ENCODE measurements at places on chromosomes 5 and 9.

GRCh38 chr5:59401637-59402036 lies 491.9 kb downstream of the PDE4D start:
- no peak for DNase-seq

DNA sequence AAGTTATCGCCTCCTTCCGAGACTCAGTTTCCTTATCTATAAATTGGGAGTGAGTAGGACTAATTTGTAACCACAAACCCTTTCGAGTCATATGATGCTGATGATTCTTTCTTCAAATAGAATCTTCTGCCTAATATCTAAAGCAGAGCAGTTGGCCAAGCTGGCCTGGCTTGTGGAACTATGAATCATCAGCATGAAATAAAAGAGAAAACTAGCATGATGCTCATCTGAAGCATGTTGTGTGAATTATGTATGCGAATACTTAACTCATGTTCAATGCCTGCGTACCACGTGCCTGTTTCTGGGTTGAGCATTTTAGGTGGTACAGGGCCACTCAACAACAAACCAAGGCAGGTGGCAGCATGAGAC lies 15.0 kb upstream of the ORM1 start:
- no peak for DNase-seq

DNA sequence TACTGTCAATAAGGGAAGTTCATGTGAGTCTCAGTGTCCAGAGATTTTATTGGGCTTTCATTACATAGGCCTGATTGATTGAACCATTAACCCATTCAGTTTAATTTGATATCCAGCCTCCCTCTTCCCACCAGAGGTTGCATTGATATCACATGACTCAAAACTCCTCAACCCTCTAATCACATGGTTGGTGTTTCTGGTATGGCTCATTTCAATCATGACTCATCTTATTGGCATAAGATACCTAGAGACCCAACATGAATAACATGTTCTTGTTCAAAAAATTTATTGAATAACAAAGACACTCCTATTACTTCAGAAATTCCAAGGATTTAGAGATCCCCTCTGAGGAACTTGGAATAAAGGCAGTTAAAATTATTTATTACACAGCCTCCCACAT lies 982.2 kb downstream of the TLE1 start:
- no peak for DNase-seq

- no peak for DNase-seq
These were observed 51.3 kb downstream of the TMEM167A start for GRCh38 chr5:83025690-83026478.

DNA sequence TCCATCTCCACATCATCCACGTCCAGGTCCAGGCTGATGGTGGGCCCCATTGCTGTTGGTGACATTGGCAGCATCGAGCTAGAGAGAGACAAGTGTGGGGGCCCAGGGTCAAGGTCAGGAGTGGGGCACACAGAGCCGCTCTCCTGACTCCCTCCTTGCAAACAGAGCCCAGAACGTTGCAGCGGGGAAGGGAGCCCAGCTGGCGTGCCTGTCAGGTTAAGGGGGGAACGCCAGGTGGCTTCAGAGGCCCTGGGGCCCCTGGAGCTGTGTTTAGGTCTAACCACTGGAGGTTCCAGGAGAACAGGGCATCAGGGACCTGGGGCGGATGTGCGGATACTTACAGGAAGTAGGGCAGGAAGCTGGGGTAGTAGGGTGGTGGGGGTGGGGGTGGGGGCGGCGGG lies 7.5 kb downstream of the RNF44 start:
- peak; percentile 52 for DNase-seq

- no peak for DNase-seq
These were observed 143.7 kb upstream of the SLC30A5 start for GRCh38 chr5:68950125-68950524.

GRCh38 chr9:101601904-101602765 lies 7.4 kb upstream of the PPP3R2 start:
- no peak for DNase-seq

DNA sequence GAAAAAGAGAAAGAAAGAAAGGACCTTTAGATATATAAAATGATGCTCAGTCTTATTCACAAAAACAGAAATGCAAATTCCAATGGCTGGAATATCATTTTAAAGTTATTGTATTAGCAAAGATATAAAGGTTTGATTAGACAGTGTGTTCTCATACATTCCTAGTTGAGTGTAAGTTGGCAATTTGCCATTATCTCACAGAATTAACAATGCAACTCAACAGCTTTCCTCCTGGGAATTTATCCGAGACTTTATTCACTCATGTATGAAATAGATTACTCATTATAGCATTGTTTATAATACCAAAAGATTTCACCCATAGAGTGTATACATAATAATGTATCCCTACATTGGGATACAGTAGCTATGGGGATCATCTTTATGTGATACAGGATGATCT lies 27.1 kb upstream of the MLLT3 start:
- DNase-seq = no peak

- DNase-seq = no peak
These were observed 838.3 kb downstream of the TLE4 start for GRCh38 chr9:80410106-80410505.

DNA sequence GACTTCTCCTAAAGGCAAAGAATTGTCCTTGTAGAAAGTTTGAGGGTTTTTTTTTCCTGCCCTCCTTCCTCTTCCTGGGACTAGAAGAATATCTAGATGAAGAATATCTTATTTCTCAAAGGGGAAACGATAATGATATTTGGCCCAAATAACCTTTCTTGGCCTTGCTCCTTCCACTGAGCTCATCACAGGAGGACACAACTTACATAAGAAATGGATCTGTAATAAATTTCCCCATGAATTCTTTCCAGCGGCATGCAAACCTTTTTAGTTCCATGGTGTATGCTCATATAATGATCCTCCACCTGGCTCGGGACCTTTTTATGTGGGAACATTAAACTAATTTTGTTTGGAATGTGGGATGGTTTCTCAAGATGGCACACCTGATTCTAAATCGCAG lies 304.4 kb downstream of the DMRT2 start:
- no peak for DNase-seq

GRCh38 chr5:78886341-78887230 lies 98.5 kb downstream of the ARSB start:
- no peak for DNase-seq

GRCh38 chr5:130708754-130709153 lies 456.3 kb downstream of the HINT1 start:
- no peak for DNase-seq

DNA sequence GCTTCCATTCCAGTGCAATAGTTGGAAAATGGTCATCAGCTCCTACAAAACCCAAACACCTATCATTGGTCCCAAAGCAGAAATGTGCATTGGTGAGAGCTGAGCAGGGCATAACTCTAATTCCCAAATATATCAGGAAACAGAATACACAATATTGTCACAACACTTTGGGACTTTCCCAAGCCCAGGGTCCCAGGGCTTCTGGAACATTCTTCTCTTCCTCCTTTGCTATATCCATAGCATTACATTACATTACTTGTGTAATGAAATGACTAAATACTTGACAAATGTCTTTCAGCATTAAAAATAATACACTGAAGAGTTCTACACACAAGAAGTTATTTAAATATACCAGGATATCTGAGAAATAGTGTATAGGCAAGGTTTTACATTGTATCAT lies 45.6 kb downstream of the LIX1 start:
- no peak for DNase-seq

DNA sequence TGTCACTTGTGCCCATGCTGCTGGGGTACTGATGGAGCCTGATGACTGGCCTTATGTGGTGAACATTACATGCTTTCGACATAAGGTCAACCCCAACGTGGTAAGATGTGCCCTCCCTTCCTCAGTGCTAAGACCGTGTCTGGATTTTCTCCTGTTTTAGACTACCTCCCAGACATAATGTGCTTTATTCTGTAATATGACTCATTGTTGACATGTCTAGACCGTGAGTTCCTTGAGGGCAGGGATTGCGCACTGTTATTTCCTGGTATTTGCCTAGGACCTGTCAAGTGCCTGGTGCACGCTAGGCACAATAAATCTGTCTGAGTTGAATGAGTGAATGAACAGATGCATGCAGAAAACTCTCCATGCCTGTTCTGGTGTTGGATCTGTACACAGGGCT lies 346.0 kb downstream of the KDM4C start:
- no peak for DNase-seq

DNA sequence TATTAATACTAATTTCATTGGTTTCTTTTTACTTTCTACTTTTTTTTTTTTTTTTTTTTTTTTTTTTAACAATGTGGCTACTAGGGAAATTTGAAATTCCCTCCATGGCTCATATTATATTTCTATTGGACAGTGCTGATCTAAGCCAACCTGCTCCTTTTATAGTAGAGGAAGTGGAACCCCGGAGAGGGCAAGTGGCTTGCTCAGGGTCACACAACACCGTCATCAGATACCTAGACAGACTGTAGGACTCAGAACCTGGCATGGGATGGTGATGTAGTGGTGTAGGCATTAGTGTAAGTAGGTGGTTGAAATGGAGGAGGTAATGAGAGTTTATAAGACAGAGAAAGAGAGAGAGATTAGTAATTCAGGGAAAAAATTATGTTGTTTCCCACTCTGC lies 10.8 kb downstream of the ZNF618 start:
- DNase-seq = no peak

DNA sequence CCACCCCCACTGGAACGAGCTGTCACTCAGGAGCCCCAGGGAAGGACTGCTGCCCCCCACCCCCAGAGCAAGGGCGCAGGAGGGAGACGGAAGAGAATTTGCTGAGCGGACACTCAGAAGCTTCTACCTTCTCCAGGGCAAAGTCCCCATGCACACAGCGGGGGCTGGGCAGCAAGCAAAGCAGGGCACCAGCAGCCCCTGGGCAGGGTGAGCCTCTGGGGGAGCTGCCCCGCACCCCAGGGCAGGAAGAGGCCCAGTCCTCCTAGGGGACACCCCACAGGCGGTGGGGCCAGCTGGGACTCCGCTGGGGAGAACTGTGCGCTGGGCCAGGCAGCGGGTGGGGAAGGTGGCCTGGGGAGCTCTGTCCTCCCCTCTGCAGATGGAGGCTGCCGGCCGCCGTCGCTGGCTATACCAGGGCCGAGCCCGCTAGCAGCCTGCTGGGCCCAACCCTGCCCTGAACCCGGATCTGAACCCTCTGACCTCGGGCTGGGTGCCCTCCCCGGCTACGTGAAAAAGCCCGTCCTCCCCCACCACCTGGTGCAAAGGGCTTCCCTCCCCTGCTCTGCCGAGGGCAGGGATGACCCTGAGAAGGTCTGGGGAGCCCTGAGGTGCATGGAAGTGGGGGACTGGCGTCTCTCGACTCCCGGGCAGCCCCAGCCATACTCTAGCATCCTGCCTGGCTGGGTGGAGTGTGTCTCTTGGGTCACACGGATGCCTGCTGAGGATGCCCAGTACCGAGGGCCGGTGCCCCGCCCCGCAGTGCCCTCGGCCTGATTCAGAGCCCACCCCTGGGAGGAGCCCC lies 597 bp upstream of the SLC34A3 start:
- DNase-seq = no peak

DNA sequence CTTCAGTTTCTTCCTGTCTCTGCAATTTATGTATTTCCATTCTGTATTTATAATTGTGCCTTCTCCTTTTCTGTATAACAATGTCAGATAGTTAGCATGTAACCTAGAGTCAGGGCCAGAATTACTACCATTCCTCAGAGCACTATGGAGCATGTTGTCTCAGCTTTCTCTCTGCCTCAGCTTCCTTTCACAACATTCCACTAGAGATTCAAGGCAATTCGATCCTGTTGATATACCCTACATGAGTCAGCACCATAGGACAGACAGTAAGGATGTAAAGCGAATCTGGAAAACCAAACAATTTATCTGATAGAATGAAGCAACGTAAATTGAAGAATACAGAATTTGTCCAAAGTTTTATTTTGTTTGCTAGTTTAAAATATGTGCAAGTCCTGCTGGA lies 728.3 kb upstream of the SEMA6A start:
- DNase-seq = no peak

- no peak for DNase-seq
These were observed 29.7 kb upstream of the FAM169A start for GRCh38 chr5:74895906-74896305.

GRCh38 chr5:962386-962785 lies 46.2 kb upstream of the NKD2 start:
- DNase-seq = no peak

- peak; percentile 45 for DNase-seq
These were observed 715 bp downstream of the RC3H2 start for GRCh38 chr9:122904466-122904822.

DNA sequence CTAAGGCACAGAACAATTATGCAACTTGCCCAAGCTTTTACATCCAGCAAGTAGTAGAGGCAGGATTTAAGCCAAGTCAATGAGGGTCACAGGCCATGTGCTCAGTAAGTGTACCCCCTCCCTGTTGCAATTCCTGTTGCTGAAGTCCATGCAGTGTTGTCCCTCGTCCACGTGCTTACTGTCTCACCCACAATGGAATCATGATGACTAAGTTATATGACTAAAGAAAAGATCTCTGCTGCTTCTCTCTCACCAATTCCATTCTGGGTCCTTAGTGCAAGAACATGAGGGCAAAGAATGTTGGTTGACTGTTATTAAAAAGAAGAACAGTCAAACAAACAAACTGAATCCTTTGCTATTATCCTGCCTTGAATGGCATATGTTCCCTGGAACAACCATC lies 233.6 kb upstream of the SLC24A2 start:
- DNase-seq = no peak

GRCh38 chr5:93305984-93306383 lies 275.0 kb downstream of the NR2F1-AS1 start:
- no peak for DNase-seq

- DNase-seq = no peak
These were observed 3.1 kb upstream of the STOM start for GRCh38 chr9:121373011-121373729.

GRCh38 chr9:82036086-82036485 lies 47.5 kb downstream of the SPATA31D1 start:
- no peak for DNase-seq

DNA sequence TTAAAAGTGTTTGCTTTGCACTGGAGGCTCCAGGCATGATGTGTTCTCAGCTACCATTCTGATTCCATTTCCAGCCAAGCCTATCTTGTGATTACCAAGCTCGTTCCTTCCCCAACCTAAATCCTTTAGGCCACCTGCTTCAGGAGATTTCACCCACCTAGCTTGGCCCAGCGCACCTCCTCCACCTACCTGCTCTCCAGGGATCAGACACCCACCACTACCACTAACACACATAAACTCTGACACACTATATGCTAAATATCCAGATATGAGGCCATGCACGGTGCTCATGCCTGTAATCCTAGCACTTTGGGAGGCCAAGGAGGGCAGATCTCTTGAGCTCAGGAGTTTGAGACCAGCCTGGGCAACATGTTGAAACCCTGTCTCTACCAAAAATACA lies 2.4 kb downstream of the MYORG start:
- no peak for DNase-seq

GRCh38 chr5:58133216-58133615 lies 326.7 kb downstream of the PLK2 start:
- DNase-seq = no peak

GRCh38 chr5:35924950-35925722 lies 13.3 kb downstream of the CAPSL start:
- peak; percentile 92 for DNase-seq

GRCh38 chr9:116147821-116148220 lies 5.8 kb upstream of the PAPPA start:
- no peak for DNase-seq

DNA sequence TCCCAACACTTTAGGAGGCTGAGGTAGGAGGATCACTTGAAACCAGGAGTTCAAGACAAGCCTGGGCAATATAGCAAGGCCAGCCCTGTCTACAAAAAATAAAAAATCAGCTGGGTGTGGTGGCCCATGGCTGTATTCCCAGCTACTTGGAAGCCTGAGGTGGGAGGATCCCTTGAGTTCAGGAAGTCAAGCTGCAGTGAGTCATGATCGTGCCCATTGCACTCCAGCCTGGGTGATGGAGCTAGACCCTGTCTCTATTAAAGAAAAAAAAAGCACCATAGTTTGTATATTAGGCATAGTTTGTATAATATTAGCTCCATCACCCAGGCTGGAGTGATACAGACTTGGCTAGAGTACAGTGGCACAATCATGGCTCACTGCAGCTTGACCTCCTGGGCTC lies 9.6 kb upstream of the NME5 start:
- DNase-seq = no peak

Data from stimulated activated CD4-positive, alpha-beta T cell treated with anti-CD3 and anti-CD28 coated beads, Interleukin-15, amount 100 ng/mL, for 24 hours (primary cell).